Stimulated activated CD4-positive, alpha-beta T cell treated with anti-CD3 and anti-CD28 coated beads, TNF-alpha, amount 100 ng/mL, for 1 hour (primary cell): ENCODE measurements at places on chromosomes 4 and X.

GRCh38 chrX:120697053-120697452 lies 67.2 kb upstream of the C1GALT1C1 start:
- no peak for DNase-seq

DNA sequence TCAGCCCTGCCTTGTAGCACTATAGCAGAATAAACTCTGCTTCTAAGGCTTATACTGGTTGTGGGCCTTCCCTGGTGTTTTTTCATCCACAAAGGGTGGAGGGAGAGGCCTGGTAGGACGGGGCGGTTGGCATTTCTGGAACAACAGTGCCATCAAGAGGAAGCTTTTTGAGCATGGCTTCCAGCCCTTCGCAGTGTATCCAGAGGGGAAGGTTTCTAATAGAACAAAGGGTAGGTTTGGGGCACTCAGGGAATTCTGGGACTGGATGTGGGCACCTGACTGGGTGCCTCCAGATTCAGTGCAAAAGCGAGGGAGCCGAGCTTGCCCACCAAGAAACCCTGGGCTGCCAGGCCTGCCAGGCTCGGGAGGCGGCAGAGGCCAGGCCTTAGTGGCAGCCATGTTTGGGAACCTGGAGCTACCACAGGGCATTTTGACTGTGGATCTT lies 229.6 kb upstream of the AGTR2 start:
- DNase-seq: no peak

DNA sequence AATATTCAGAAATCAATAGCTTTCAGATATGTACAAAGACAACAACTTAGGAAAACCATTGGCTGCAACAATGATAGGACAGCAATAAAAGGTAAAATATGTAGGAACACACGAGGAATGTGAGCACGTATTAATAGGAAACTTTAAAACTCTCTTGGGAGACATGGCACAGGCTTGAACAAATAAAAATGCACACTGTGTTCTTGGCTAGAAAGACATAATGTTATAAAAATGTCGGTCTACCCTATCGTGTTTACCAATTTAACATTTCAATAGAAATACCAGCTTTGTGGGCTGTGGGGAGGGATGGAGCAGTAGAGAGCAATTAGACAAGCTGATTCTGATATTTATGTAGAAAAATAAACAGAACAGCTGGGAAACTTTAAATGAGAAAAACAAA lies 69.0 kb upstream of the FAM9B start:
- DNase-seq: no peak

DNA sequence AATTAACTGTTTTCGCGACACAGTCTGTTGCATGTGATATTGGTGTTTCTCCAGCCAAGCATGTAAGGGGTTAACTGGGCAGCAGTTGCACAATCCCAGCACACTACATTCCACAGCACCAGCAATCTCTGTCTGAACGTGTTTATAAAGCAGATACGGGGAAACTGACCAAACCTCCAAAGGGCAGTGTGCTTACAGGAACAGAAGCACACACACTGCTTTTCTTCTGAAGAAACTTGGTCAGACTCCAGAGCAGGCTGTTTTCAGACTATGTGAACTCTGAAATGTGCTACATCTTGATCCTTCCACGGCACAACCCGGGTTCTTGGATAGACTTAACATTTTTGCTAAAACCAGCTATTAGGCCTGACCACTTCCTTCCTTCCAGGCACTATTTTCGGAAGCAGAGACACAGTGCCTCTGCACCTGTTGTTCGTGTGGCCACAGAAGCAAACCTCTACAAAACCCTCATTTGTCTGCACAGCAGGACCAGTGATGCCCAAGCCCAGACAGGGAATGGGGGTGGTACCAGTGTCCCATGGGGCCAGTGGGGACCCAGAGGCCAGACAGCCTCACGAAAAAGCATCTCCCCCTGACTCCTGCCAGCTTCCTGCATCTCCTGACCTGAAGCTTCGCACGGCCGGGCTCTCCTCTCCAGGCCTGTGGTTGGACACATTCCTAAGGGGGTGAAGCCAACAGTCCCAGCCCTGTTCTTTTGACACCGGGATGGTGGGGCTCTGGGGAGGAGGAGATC lies 90.1 kb downstream of the IRF2 start:
- no peak for DNase-seq

DNA sequence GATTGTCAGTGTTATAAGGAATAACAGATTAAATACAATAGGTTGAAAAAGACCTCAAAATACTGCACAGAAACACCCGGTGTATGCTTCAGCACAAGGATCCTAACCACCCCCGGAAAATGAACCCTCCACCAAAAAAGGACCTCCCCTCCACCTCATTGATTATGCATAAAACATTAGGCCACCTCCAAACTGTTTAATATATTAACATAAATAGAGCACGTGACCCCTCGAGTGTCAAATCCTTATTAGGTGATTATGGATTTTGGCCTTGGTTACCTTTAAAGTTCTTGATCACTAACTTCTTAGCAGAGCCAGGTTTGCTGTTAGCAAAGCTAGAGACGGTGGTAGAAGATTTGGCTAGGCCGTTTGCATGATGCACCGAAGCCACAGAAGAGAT lies 958 bp downstream of the CUL4B start:
- DNase-seq: no peak

GRCh38 chr4:57184378-57185029 lies 74.3 kb upstream of the IGFBP7 start:
- no peak for DNase-seq

DNA sequence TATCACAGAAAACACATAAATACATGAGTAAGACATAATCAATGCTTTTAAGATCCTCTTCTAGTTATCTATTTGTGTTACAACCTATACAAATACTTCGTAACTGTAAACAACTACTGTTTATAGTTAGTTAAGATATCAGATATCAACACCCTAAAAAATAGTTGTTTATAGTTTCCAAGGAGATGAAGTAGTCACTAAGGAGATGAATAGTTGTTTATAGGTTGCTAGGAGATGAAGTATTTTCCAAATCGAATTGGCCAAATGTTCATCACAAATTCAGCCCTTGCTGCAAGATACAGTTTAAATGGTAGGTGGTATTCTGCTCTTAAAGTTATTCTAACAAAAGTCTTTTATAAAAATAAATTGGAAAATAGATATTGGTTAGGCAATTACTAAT lies 618.2 kb upstream of the PCDH10 start:
- DNase-seq: no peak
